ENCODE measurements at places on chromosomes 5 and 9.
A peak's percentile ranks its signal among the peaks of the same experiment; 100 is the strongest.

DNA sequence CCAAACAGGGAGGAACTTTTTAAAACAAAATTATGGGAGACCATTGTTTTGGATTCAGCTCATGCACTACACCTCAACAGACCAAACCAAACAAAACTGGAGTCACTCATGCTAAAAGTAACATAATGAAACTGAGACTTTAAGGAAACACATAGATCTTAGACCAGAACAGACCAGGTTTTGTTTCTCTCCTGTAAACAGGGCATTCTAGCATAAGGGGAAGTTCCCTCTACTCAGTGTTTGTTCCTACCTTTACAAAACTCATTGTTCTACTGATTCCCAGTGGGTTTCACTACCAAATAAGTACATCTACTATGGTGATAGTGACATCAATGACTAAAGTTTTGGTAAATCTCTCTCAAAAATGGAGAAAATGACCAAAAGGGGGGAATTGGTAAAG, 1103.6 kb upstream of the EDIL3 start:
- DNase-seq: no peak

- no peak for DNase-seq
Observed at GRCh38 chr9:82763656-82764055, 299.3 kb downstream of the RASEF start.

DNA sequence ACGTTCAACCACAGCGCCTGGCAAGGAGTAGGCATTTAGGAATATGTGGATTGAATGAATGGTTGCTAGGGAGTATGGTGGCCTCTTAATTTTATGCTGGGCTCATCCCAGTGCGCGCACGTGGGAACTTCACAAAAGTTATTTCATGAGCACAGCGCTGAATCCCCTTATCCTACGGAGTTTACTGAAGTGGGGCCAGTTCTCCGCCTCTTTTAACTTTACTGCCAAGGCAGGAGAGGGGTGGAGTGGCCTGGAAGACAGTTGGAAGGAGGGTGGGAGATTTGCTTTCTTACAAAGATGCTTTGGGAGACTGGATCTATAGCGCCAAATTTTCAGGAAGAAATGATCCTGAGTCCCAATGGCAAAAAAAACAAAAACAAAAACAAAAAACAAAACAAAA, 326.5 kb downstream of the SH3GL2 start:
- no peak for DNase-seq

GRCh38 chr9:99054581-99054980, 50.3 kb upstream of the TGFBR1 start:
- DNase-seq: no peak

DNA sequence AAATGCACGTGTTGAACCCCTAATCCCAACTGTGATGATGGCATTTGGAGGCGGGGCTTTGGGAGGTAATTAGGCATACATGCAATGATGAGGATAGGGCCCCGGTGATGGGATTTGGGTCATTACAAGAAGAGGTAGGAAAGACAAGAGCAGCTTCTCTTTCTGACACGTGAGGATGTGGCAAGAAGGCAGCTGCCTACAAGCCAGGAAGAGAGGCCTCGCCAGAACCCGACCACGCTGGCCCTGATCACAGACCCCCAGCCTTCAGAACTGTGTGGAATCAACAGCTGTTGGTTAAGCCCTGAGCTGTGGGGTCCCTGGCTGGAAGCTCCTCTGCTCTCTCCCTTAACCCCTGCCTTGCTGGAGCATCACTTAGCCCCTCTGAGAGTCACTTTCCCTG, 57.5 kb downstream of the COL23A1 start:
- DNase-seq: no peak

- DNase-seq: no peak
Observed at GRCh38 chr9:98794802-98795201, 1.6 kb downstream of the ANKS6 start.

DNA sequence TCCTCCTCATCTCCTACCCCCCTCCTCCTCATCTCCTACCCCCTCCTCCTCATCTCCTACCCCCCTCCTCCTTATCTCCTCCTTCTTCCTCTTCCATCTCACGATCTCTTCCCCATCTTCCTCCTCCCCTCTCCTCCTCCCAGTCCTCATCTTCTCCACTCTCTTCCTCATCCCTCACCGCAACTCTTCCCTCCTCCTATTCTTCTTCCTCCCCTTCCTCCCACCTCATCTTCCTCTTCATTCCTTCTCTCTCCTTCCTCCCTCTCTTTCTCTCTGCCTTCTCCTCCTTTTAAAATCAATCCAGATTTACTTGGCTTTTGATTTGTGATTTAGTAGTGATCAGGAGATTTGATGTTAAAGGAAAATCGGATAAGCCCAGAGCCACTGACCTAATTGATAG, 15.0 kb upstream of the BOD1 start:
- no peak for DNase-seq

GRCh38 chr9:129410226-129410625, 210.7 kb downstream of the C9orf50 start:
- no peak for DNase-seq

DNA sequence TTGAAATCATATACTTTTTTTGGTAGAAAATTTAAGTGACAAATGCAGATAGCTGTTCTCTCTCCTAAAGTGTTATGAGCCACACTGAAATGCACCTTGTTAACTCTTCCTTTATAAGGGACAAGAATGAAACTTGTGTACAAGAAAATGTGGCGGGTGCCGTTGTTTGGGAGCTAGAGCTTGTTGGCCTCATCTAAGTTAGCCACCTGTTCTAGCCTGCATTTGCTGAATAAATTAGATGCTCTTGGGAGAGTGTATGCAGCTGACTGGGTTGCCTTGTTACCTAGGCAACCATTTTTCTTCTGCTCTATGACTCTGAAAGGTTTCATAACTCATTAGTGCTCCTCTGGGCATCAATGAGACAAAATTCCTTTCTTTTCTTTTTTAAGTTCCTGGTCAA, 174.3 kb downstream of the TAF11L14 start:
- no peak for DNase-seq

DNA sequence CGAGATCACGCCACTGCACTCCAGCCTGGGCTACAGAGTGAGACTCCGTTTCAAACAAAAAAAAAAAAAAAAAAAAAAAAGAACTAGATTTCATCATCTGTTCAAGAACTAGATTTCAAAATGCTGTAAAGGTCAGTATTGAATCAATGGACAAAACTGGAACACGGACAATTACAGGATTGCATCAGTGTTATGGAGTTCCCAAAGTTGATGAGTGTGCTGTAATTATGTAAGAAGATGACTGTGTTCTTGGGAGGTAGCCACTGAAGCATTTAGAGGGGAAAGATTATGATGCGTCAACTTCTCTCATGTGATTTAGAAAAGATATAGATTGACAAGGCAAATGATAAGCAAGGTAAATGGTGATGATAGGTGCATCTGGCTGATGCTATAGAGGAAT, 6.5 kb downstream of the FAM240B start:
- peak; percentile 78 for DNase-seq

DNA sequence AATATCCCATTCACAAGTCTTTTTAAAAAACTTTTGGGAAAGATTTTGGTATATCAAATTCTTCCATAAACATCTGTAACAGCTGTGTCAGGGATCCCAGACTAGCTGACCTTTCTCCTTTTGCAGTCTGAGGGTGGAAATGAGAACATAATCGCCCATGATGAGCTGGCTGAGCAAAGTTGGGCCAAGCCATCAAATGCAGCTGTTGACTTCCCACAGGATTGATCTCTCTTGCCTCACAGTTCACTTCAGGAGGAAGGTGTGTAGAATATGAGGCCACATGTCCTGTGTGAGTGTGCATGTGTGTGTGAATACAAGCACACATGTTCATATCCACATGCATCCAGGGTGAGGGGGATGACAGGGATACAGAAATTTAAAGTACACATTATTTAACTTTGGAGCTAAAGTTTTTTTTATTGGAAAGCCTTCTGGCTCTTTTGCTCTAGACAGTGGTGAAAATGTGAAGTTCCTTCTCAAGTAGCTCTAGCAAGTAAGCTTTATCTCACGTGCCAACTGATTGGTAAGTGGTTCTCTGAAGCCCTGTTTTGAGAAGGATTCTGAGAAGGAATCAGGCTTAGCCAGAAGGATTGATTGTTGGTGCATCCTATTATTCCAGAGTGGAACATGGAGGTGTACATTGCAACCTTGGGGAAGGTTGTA, 468.8 kb upstream of the DMAC1 start:
- DNase-seq: no peak

GRCh38 chr5:147805030-147805454, 22.5 kb upstream of the JAKMIP2 start:
- DNase-seq: no peak

DNA sequence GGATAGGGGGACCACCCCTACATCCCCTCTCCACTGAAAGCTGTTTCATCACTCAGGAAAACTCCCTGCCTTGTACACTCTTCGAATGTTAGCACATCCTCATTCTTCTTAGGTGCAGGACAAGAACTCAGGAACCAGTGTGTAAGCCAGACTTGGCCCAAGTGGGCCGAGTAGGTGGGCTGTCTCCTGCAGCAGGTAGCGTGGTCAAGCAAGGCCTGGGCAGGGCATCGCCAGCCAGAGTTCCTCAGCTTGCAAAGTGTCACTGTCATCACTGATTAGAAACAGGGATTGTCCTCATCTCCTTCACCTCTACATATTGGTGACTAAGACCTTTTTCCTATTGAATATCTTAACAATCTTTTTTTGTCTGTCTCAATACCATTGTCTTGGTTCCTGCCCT, 22.3 kb downstream of the SMIM15 start:
- DNase-seq: no peak

DNA sequence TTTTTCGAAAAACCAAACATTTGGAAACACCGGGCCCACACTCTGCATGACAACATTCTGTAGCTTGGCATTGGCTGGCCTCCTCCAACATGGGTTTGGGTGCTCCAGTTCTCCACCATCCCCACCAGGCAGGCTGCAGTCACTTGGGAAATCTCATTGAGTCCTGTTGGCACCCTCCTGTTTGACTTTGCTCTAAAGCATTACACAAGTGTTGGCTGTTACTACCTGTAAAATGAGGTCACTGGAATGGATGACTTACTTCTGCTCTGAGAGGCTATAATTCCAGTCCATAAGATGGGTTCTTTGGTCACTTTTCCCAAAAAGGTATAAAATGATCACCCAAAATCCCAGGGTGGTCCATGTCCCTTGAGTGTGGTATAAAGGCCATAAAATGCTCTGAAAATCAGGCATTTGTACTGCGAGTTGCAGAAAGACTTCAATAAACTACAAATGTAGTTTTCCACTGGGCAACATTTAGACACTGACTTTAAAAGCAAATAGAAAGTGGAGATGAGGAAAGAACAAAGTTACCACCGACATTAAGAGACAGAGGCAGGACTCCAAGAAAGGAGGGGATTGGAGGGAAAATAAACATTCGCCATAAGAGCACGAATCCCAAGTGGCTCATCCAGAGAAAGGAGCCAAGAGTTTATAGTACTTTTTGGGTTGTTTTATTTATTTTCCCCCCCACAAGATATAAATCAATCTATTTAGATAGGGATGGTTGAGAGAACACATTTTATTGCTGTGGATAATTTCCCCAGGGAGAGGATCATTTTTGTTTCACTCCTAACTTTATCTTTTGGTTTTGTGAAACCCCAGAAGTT, 295.1 kb downstream of the TLE1 start:
- DNase-seq: no peak

- DNase-seq: no peak
Observed at GRCh38 chr9:8074713-8075286, 275.2 kb upstream of the DMAC1 start.

DNA sequence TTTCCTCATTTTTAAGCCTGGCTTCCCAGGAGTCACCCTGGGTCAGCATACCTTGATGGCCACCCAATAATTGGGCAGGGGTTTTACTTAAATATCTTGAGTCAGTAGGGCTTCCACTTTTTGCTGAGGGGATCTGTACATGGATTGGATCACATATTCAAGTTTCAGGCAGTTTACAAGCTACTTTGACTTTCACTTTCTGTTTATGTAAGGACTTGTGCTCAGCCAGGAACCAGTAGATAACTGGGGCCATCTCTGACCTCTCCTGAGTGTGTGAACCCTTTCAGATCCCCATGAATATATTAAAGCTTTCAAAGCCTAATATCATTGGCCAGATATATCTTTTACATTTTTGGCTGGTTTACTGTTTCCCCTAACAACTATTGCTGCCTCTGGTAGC, 45.1 kb downstream of the SLCO6A1 start:
- no peak for DNase-seq

- no peak for DNase-seq
Observed at GRCh38 chr9:32350682-32351081, 33.8 kb upstream of the ACO1 start.

DNA sequence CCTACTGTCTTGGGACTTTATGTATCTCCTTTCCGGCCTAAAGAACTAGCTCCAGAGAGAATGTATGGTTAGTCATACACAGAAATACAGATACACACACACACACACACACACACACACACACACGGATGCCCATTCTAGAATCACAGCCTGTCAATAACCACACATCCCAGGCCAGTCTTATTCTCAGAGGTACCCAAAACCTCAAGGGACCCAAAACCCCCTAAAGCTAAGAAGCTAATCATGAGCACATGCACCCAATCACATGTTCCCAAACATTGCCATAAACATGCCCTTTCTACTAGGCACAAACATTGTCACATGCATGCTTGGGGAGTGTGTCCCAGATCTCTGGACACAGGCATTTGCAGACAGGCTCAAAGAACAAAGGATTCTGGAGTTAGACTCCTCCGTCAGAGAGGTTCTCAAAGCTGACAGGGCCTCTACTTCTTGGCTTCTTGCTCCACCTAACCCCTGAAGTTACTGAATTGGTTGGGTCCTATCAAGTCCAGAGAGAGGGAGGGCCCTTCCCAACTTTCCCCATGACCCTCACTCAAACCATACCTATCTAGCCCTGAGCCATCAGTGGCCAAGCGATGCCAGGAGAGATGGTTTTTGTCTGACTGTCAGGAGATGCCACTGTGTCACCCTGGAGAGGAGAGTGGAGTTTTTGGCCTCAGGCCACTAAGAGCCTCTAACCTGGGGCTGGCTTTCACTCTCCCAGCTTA, 78.7 kb downstream of the NRG2 start:
- DNase-seq: no peak

DNA sequence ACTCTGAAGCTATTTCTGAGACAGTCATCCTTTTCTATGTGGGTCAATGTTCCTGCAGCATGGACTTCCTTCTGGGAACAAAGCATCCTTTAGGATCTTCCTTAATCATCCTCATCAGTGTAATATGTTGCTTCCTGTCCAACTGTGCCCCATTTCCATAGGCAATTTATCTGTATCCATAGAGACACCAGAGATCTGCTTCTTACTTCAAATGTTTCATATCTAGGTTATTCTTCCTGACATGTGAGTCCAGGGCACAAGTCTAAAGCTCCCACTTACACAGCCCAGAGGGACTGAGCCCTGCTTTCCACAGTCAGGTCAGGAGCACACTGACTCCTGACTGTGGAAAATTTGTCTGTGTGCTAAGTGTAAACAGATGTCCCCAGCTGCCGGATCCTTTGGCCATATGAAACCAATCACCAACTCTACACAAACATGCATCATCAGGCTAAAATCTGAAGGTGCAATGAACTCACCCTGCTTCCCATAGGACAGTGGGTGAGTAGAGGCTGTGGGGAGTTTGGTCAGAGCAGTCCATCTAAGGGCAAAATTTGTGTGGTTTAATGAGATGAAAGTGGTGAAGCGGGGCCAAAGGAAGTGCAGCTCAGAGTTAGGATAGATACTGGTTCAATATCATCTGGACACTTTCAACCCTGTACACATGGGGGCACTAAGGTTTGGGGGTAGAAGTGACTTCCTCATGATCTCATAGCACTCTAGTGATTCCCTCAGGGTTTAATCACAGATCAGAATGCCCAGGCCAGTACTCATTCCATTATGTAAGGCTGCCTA, 85.2 kb upstream of the TNC start:
- peak; percentile 89 for DNase-seq

- no peak for DNase-seq
Observed at GRCh38 chr9:136754059-136754572, 3.9 kb downstream of the LCN8 start.

GRCh38 chr9:18707489-18708205, 233.7 kb downstream of the ADAMTSL1 start:
- no peak for DNase-seq
